NCI-H1092 (cell line): ENCODE measurements at places on chromosomes 13 and 19.

- DNase-seq, result no peak
Measured at GRCh38 chr13:66210677-66211076, 1019.5 kb downstream of the PCDH9 start.

DNA sequence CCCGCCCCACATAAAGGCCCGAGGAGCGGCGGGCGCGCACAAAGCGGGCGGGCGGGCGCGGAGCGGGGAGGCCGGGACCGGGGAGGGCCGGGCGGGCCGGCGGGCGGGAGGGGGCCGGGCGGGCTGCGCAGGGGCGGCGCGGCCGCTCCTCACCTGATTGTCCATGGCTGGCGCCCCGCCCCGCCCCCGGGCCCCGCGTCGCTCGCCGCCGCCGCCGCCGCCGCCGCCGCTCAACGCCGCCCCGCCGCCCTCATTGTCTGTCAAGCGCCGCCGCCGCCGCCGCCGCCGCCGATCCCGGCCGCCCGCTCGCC lies 200 bp downstream of the MLLT1 start:
- DNase-seq, result no peak

GRCh38 chr13:93603043-93603442 lies 376.4 kb downstream of the GPC6 start:
- DNase-seq, result no peak

DNA sequence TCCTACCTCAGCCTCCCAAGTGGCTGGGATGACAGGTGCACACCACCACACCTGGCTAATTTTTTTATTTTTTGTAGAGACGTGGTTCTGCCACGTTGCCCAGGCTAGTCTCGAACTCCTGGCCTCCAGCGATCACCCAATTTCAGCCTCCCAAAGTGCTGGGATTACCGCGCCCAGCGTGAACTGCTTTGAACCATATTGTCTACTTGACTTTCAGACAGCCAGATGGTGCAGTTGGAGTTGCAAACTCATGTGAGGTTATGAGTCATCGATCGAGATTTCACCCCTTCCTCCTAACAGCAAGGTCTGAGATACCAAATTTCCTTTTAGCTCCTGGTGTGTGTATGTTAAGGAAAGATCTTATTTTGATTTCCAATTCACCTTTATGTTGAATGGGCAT lies 2.7 kb downstream of the SLC27A1 start:
- DNase-seq, result no peak

GRCh38 chr19:46116121-46116520 lies 8.4 kb downstream of the IGFL3 start:
- DNase-seq, result no peak

- no peak for DNase-seq
Measured at GRCh38 chr19:28913626-28914025, 299.3 kb downstream of the UQCRFS1 start.

DNA sequence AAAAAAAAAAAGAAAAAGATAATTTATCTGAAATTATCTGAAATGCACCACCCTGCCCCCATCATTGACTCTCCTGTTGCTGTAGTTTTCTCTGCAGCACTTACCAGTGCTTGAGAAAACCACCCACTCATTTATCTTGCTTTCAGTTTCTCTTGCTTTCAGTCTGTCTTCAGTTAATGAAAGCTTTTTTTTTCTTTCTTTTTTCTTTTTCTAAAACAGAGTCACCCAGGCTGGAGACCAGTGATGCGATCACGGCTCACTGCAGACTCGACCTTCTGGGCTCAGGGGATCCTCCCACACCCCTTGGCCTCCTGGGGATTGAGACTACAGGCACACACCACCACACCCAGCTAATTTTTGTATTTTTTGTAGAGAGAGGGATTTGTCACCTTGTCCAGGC lies 4.3 kb upstream of the ACP5 start:
- no peak for DNase-seq
